ENCODE measurements at places on chromosomes 5 and 9.

DNA sequence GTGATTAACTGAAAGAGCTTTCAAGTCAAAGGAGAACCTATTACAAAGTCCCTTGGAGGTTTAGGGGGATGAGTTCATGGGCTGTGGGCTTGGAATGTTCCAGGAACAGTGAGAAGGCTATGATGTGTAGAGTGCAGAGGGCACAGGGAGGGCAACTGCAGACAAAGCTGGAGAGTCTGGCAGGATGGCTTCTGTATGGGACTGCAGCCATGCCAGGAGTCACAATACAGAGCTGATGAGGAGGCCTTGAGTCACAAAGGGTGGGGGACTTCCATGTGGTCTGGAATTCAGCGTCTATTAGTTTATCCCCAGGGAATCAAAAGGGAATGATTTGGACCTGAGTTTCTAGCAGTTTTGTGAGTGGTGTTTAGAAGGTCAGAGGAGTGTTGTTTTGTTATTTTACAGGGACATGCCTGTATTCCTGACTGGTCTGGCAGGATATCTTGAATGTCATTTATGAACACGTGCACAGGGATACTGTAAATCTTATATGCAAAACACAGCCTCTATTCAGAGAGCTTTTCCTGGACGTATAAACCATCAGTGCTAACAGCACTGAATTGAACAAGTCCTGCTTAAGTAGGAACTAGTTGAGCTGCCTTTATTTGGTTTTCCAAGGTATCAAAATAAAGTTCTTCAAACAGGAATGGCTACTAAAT is 14.3 kb upstream of the TEK start:
- DNase-seq, result no peak

DNA sequence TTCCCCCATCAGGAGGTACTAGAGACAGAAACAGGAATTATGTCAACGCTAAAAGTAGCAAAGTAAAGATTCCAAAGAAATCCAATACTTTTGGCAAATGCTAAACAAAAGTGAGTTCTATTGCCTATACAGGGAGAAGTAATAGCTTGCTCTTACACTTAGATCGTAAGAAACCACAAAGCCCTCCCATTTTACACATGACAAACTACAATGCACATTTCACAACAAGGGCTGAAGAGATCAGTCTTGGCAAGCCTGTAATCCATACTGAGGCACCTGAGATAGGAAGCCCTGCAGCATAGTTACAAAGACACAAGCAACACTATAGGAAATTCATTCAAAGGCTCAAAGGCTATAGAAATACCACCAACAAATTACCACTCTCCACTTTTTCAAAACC is 7.7 kb downstream of the HNRNPK start:
- no peak for DNase-seq

DNA sequence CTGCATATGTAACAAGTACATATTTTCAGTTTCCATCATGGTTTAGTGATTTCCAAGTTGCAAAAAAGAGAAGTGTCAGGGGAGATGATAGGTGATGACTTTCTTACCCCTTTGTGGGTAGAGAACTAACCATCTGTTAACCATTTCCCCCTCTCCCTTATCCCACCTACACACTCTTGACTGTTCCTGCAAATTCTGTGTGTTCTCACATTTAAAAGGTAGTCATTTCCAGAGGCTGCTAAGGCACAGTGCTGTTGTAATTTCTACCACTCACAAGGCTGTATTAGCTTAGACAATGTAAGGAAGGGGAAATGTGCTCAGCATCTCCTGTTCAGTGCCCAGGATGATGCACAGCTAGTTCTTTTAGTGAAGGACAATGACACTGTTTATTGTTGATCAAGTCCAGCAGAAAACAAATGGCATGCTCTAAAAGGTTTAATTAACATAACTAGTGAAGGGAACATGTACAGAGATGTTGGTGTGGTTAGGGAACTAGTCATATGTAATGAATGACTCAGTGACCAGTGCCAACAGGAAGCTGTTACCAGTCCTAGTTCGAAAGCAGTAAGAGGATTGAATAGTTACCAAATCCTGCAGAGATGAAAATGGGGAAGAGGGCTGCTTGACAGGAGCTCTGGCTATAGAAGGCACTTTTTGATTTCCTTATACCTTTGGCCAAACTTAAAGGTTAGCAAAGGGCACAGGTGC is 165.1 kb downstream of the PLK2 start:
- no peak for DNase-seq

DNA sequence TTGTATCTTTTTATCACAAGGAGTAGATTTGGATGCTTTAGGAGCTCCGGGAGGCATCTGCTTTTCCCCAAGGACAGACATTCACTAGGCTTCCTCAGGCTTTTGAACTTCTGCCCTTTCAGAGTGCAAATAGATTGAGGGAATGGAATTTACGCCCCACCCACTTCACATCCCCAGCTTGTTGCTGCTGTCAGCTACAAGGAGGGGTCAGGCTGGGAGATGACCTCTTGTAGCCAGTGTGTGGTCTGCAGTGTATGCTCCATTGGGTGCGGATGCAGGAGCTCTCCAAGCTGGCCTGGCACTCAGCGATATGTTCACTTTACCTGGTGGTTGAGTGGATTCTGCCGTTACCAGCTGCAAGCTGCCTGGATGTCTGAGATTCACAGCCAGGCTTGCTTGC is 6.4 kb downstream of the TNFSF15 start:
- no peak for DNase-seq
